ENCODE measurements at places on chromosomes 3 and 15.

GRCh38 chr15:83082730-83083386 is 15.8 kb upstream of the BTBD1 start:
- no peak for DNase-seq

- no peak for DNase-seq
Measured at GRCh38 chr3:69201658-69202057, 79.3 kb upstream of the LMOD3 start.

GRCh38 chr3:188326111-188326510 is 172.2 kb downstream of the LPP start:
- DNase-seq: no peak

GRCh38 chr3:126752303-126753190 is 48.5 kb downstream of the CHCHD6 start:
- DNase-seq: no peak

- no peak for DNase-seq
Measured at GRCh38 chr15:91942720-91943394, 89.3 kb downstream of the SLCO3A1 start.

Data from stimulated activated CD8-positive, alpha-beta memory T cell treated with anti-CD3 and anti-CD28 coated beads, Interleukin-15, amount 100 ng/mL, for 24 hours (primary cell).